Progenitor cell of endocrine pancreas (in vitro differentiated cells): ENCODE measurements at places on chromosomes 7 and 10.

GRCh38 chr10:17771017-17771416 is 19.0 kb downstream of the TMEM236 start:
- no peak for DNase-seq

DNA sequence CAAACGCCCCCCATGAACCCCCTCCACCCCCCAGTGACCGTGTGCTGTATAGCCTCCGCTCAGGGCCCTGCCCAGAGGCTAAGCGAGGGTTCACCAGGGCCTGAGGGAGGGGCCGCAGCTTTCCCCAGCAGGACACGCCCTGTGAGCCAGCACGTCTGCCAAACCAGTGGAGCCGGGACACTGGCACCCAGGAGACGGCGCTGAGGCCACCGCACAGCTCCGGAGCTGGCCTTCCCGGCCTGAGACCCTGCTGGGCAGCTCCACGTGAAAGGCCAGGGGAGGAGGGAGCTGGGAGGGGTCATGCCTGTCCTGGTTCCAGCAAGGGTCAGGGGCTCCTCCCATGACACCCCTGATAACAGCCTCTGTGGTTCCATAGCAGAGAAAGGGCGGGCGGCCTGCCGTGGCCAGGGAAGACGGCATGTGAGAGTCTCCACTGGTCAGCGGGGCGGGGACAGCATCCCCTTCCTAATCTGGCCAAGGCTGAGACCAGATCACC is 278.3 kb downstream of the ELFN1 start:
- no peak for DNase-seq

- no peak for DNase-seq
These were observed 143.8 kb downstream of the ARHGAP21 start for GRCh38 chr10:24579906-24580305.

GRCh38 chr10:1096287-1096889 is 40.2 kb downstream of the WDR37 start:
- no peak for DNase-seq

DNA sequence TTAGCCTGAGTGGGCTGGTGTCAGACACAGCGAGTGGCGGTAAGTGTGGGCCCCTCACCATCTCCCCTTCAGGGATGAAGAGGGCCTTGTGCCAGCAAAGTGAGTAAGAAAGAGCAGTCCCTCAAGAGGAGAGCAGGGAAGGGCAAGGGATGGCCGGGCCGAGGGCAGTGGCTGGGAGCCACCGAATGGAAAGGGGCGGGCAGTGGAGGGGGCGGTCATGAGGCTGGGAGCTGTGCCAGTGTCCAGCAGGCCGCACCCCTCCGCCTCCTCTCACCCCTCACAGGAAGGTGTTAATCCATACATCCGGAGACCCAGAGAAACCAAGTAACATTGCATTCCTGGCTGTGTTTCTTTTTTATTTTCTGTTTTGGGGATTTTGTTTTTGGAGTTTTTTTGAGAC is 28.6 kb upstream of the RASGEF1A start:
- no peak for DNase-seq

DNA sequence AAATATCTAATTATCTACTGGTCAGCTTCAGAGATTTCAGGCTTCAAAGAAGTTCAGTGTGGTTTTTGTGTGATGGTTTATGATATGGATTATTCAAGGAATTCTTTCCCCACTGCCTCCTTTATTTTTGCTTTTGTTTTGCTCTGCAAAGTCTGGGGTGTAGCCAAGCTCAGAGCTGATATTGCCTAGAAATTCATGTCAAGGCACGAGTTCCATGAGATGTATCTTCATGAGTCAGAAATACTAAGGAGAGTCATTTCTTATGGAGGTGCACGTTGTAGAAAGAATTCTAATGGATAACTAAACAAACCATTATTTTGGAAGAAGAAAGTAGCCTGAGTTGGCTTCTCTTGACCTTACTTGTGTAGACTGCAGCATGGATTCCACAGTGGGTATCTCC is 37.4 kb downstream of the VIM start:
- no peak for DNase-seq

DNA sequence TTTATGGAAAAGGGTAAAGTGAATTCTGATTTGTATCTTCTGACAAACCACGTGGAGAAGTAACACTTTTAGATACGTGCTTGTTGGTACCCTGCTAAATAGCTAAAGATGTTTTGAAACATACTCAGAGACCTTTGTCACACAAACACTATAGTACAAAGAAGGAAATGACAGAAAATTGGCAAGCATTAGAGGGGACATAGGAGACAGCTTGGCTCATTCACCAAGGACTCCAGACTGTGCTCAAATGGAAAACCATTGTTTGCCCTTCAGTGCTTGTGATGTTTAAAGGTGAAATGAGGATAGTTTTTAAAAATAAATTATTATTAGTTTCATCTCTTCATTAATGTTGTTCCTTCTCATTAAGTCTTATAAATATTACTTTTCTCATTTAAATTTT is 34.0 kb upstream of the CD36 start:
- DNase-seq = no peak

GRCh38 chr7:82821037-82821436 is 341.6 kb downstream of the PCLO start:
- DNase-seq = no peak

- DNase-seq = no peak
These were observed 13.3 kb downstream of the IFIT5 start for GRCh38 chr10:89427629-89428028.

DNA sequence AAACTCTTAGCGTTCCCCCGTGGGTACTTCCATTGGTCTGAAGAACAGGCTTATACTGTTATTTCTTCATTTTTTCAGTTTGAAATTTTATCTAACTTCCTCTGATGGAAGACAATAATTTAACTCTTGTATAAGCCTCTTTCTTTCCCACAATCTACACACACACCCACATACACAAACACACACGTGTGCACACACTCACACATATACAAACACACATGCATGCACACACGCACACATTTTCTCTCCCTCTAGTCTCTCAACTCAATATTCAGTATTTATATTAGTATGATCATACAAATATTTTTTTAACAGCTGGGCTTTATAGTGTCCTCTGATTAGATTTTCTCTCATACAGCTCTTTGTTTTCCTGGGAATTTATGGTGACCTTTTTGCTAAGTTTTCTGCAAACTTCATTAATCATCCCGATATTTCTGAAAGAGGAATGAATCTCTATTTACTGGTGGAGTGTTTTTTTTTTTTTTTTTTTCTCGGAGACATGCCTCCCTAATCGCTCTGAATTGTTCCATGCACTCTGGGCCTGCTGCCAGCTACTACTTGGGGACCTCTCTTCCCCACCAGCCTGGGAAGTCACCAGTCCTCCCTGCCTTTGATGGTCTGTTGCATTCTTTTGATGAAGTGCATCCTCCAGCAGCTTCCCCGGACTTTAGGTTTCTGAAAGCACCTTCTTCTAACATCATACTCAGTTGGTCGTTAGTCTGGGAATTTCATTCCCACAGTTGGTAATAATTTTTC is 75.5 kb downstream of the ZNF777 start:
- DNase-seq = no peak

- no peak for DNase-seq
These were observed 625 bp downstream of the GIMAP2 start for GRCh38 chr7:150686030-150686631.

GRCh38 chr7:4659551-4660286 is 22.4 kb upstream of the FOXK1 start:
- no peak for DNase-seq

DNA sequence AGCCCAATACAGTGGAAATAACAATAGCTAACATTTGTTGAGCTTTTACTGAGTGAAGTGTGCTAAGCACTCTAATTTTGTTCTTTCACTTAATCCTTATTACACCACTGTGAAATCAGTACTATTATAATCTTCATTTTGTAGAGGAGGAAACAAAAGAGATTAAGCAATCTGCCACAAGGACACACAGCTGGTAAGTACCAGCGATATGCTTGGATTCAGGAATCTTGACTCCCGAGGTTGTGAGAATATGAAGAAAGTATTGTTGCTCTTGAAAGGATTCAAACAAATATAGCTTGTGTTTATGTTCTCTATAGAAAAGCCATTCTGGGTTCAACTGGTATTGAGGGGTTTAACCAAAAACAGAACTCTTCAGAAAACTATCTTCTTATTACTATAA is 93.7 kb upstream of the HECTD2 start:
- no peak for DNase-seq

GRCh38 chr7:73683056-73683787 is at the start of the genes BUD23 and DNAJC30:
BUD23 (plus strand) TSS chr7:73683597; CDS start chr7:73683626, 29 bp downstream.
DNAJC30 (minus strand) TSS chr7:73683453; CDS start chr7:73683423, 30 bp downstream.
- peak; percentile 93 for DNase-seq

DNA sequence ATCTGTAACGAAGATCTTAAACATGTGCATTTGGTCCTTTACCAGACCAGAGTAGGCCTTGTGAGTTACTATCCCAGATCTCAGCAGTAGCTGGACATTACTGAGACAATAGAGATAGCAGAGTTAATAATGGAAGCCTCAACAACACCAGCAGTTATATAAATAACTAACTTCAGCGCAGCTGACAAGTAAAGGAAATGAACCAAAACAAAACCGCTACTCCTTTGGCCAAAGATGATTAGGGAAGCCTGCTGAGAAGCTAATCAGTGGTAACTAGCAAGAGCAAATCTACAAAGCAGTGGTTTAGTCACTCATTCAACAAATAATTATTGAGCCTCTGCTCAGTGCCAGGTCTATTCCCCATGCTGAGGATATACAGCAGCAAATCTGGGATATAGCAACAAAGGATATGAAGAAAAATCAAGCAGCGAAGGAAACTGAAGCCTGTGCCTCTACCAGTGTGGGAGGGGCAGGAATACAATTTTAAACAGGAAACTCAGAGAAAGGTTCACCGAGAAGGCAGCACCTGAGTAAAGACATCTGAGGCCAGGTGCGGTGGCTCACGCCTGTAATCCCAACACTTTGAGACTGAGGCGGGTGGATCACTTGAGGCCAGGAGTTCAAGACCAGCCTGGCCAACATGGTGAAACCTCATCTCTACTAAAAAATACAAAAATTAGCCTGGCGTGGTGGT is 103.6 kb downstream of the ELMO1 start:
- DNase-seq = no peak

- no peak for DNase-seq
These were observed 27.1 kb upstream of the AKAP9 start for GRCh38 chr7:91913612-91914011.

DNA sequence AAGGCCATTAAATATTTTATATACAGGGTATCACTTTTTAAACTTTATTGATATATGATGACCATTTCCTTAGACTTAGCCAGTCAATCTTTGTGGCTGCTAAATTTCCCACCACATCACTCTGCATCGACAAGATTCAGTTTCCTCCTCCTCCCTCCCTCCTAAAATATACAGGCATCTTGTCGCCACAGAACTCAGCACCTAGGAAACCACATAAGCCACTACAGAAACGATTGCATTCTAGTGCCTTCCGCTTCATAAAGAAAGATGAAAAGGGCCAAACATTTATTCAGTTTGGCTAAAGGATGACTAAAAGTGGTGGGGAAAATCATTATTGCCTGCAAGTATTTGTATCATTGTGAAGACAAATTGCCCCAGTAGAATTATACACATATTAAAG is 30.7 kb downstream of the ERCC6 start:
- no peak for DNase-seq

- DNase-seq = no peak
These were observed 963.4 kb downstream of the CNTNAP2 start for GRCh38 chr7:147079921-147080420.

DNA sequence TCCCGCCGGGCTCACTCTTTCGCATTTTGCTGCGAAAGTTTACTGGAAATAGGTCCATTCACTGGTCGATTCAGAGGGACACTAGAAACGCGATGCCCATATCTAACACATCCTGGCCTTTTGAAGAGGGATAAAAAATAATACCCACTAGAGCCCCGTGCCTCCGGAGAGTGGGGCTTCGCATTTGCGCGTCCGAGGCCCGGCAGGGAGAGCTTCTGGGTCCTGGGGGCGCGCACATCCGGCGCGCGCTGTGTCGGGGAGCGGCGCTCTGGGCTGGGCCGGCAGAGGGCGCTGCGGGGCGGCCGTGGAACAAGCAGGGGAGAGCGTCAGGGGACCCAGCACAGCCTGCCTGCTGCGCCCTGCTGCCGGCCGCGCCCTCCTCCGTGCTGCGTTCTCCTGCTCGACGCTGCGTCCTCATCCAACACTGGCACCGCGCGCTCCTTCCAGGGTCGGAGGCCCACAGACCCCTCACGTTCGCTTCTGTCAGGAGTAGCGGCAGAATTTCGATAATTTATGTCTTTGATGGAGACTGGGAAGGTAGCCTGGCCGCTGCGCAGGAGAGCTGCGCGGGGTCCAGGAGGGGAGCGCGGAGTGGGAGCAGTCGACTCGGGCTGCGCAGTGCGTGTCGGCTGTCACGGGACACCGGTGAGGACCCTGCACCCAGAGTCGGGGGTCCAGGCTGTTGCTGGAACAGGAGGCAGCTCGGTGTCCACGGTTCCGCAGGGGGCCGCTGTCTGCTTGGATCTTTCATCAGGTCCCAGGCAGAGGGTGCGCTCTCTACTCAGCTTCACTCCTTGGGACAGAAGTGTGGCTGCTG is 41.5 kb upstream of the ZNF32 start:
- peak; percentile 82 for DNase-seq

- no peak for DNase-seq
These were observed 622.5 kb downstream of the TYW1 start for GRCh38 chr7:67619175-67619574.

DNA sequence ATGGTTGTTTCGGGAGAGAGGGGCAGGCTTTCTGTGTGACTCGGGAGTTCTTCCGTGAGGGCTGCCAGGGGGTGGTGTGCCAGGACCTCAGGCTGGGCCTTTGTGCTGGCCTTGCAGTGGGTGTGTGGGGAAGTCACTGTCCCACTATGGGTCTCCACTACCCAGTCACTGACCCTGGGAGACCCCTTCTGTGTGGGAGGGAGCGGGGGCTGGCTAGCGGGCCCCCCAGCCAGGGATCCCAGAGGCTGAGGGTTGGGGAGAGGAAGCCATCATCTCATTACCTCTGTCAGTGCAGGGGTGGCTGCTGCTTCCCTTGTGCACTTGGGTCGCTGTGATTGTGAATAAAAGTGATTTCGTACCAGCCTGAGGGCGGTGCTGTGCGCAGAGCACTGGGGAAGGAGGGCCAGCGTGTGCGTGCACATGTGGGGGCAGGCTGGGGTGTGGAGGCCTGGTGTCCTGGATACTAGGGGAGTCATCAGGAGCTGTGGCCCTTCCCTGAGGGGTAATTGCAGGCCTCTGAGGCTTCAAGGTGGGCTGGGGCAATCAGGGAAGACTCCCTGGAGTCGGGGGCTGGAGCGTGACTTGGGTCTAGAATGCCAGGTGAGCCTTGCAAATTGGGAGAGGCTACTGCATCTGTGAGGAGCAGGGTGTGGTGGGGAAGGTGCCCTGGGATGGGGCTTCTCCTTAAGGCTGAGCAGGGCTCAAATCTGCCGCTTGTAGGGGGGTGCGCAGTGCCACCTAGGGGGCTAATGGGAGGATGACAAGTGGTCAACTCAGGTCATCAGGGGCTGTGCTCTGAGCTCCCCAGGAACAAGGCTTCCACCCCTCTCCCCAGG is 98.9 kb downstream of the NEURL1 start:
- DNase-seq = peak; percentile 38

- DNase-seq = no peak
These were observed 42.8 kb upstream of the RNF216 start for GRCh38 chr7:5824297-5824610.

DNA sequence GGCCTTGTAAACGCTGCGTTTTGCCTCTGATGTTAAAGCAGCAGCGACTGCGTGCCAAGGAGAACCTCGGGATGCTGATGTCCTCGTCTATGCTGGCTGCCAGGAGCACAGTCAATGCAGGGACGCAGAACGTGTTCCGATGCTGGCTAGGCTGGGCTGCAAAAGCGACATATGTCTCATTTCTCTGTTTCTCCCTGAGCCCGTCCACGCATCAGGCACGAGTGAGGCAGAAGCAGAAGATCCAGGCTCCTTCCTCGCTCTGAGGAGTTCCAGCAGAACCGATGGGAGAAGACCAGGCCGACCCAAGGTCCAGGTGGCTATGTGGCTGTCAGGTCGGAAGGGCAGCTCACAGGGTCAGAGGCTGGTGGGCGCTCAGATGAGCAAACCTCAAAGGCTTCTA is 3.7 kb upstream of the FOXL3 start:
- DNase-seq = no peak
